ENCODE measurements at places on chromosomes 4 and X.

DNA sequence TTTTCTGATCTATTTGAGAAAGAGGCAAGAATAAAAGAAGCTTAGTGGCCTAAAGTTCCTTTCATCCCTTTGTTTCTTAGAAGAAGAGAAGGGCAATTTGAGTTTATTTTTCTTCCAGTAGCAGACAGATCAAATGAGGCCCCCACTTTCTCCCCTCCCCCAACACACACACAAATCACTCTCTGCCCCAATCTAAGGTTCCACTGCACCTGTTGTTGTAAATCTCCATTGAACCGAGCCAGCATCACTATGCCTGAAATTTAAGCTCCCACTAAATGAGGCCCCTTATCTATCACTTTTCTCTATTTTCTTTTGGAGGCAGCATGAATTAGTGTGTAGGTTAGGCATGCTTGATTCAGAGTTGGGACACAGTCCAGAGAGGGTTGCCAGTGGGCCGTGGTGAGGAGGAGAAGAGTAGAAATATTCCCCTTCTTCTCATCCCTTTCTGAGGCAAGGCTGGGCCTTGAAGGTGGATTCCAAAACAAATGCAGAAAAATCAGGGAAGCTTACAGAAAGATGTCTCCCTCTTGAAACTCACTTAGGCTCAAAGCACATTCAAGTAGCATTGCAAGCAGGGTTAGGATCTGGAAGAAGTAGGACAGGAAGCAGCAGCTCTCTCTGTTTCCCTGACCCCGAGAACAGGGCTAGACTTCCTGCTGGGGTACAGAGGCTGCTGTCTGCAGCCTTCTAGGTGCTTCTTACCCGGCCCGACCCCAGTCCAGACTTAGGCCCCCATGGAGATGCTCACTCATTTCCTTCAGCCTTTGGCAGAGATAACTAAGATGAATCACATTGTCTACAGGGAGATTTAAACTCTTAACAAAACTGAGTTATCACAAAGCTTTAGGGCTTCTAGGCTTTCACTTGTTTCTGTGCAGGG is 70.7 kb downstream of the RASL11B start:
- no peak for DNase-seq

DNA sequence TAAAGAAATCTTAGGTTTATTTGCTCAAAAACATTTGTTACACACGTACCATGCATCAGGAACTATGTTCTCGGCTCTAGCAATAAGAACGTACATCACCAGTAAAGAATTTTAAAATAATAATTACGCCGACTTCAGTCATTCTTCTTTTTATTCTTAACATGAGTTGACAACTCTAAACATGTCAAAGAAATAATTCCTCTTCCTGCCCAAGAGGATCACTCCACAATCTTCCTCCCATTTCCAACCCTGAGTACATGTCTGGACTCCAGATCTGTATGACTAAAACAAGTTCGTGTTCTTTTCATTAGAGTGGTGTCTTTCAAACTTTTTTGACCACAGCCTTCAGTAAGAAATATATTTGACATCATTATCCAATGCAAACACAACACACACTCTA is 201.6 kb upstream of the GRIA3 start:
- DNase-seq: no peak

DNA sequence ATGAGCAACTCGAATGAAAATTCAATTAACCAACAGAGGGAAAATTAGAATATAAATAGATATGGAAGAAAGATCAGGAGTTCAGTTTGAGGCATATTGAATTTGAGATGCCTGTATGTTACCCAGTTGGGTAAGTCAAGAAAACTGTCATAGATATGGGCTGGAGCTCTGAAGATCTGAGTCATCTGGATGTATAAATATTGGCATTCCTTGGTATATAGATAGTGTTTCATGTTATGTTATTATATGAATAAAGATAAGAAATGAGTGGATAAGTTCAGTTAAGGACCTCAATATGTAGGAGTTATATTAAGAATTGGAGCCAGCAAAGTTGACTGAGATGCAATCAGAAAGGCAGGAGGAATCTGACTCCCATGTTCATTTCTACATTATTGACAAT is 543.6 kb upstream of the SMIM31 start:
- DNase-seq: no peak

- no peak for DNase-seq
Observed at GRCh38 chr4:102153391-102153790, 191.9 kb downstream of the SLC39A8 start.

- no peak for DNase-seq
Observed at GRCh38 chr4:69497076-69497475, 1.4 kb upstream of the UGT2B4 start.

DNA sequence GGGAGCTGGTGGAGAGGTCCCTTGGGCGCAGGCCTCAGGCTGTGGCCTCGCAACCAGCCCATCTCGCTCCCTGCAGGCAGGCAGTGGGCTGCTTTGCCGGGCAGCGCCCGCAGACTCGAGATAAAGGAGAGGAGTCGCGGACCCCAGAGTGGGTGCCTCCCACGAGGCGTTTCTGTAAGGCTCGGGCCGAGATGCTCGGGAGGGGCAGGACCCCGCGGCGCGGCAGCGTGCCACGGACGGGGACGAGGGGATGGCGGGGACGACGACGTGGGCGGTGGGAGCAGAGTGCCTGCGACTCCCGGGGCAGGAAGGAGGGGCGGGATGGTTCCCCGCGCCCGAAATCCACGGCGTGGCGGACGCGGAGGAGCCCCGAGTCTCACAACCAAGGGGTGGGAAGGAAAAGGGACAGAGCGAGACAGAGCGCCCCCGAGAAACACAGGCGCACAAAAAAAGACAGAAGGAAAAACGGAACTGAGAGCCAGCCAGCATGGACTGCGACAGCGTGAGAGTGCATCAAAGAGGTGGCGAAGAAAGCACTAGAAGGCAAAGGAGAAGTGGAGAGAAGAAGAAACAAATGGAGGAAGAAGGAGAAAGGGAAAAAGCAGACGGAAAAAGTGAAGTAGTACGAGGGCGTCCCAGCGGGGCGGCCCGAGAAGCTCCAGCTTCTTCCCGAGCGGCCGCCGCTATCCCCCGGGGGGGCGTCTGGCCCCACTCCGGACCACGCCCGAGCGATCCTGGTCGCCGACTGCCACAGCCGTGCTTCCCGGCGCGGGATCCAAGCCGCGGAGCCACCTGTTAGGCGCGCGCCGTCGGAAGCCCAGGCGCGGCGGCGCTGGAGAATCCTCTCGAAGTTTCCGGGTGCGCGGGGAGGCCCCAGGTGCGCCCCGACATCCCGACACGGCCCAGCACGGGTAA is 1.5 kb downstream of the BEND4 start:
- no peak for DNase-seq

DNA sequence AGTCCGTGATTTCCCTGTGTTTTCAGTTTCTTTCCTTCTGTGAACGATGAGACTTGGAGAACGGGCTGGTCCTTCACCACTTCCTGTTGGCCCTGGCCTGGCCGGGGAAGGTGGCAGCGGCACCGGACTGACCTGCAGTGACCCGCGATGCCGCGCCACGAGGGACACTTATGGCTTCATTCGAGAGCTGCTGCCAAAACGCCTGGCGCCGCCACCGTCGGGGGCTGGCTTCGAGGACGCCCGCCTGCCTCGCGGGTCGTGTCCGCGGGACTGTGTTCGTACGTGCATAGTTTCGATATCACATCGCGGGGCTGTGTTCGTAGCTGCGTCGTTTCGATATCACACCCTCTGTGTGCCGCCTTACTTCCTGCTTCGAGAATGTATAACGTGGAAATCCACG is 7.5 kb upstream of the UVSSA start:
- no peak for DNase-seq

GRCh38 chrX:130081421-130082045 is 28.8 kb downstream of the ELF4 start:
- no peak for DNase-seq

GRCh38 chr4:178599521-178599920 is 1157.3 kb upstream of the AGA start:
- DNase-seq: no peak

DNA sequence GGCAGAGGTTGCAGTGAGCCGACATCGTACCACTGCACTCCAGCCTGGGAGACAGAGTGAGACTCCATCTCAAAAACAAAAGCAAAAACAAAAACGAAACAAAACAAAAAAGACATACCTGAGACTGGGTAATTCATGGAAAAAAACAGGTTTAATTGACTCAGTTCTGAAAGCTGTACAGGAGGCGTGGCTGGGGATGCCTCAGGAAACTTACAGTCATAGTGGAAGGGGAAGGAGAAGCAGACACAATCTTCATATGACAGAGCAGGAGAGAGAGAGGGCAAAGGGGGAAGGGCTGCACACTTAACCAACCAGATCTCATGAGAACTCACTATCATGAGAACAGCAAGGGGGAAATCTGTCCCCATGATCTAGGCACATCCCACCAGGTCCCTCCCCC is 229.5 kb downstream of the STK32B start:
- DNase-seq: no peak

GRCh38 chr4:23720556-23720955 is 169.3 kb downstream of the PPARGC1A start:
- DNase-seq: no peak

DNA sequence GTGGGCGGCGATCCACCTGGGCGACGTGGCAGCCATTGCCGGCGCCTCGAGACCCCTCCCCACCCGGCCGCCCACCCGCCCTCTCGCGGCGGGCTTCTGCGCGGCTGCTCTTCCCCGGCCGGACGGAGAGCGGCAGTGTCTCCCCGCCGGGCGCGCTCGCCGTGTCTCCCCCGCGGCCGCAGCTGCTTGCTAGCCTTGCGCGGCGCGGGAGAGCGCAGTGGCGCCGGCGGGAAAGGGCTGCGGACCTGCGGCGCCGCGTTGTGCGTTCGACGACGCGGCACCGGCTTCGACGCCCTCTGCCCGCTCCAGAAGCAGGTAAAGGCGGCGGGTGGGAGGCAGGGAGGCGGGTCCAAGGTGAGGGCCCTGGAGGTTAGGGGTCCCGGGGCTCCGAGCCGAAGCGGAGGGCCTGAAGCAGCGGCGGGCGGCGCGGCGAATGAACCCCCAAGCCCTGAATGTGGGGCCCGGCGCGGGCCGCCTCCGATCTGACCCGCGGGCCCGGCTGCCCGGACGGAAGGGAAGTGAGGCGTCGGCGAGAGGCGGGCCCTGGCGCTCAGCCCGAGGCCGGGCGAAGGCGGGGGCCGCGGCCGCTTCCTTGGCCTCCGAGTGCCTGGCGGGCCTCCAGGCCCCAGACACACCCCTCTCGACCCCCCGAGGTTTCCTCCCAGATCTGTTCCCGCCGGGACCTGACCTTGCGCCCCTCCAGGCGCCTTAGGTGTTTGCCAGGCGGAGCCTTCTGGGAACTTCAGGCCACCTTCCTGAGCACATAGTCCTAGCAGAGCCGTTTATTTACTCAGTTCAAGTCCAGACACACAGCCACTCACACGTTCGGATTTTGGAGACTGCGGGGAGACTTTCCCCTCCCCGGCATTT is at the start of gene N4BP2:
Gene N4BP2 (plus strand): TSS at position 135 of the 870 bp plus-strand sequence. CDS start 40,491 bp downstream, outside the sequence.
- peak; percentile 77 for DNase-seq

DNA sequence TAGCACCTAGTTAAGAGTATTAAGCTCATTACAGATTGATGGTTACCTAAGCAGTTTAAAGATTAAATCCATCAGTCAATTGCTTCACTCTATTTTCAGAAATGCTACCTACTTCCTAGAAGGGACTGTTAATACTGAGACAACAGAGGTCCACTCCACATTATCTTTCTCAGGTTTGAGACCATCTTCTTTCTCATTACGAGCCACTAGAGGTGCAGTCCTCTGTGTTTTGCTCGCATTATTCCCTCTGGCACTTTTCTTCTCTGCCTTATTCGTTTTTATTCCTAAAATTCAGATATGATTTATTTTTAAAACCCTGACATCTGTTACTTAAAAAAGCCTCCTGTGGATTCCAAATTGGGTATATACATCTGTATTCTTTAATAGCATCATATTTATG is 459.1 kb downstream of the FSTL5 start:
- no peak for DNase-seq

GRCh38 chr4:125070861-125071260 is 243.9 kb upstream of the FAT4 start:
- peak; percentile 6 for DNase-seq

DNA sequence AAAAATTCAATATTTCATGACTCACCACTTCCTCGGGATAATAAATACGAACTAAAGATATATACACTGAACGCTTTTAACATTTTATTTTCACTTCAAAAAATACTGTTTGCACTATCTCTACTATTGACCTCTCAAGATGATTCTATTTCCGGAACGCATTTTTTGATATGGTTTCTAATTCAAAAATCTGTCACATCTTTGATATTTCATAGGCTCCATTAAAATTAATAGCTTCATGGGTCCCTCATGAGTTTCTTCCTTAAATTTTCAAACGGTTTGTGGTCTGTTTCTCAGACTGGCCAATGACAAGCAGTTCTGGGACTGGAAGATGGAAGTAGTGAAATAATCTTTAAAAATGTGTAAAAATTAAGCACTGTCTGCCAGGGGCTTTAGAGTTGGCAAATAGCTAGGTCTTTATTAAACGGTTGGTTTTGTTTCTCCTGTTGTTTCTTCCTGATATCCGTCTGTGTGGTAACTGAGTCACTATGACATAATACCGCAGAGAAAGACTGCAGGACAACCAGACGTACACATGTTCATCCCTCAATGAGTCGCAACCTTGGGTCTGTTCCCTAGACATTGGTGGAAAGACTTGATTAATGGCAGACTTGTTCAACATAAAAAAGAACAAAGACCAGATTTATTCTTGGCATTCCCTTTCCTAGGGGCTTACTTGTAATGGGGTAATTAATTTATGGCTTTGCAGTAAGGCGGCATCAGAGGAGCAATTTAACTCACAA is 133.8 kb downstream of the PALLD start:
- no peak for DNase-seq

- DNase-seq: no peak
Observed at GRCh38 chrX:100623001-100623400, 13.6 kb downstream of the TSPAN6 start.

DNA sequence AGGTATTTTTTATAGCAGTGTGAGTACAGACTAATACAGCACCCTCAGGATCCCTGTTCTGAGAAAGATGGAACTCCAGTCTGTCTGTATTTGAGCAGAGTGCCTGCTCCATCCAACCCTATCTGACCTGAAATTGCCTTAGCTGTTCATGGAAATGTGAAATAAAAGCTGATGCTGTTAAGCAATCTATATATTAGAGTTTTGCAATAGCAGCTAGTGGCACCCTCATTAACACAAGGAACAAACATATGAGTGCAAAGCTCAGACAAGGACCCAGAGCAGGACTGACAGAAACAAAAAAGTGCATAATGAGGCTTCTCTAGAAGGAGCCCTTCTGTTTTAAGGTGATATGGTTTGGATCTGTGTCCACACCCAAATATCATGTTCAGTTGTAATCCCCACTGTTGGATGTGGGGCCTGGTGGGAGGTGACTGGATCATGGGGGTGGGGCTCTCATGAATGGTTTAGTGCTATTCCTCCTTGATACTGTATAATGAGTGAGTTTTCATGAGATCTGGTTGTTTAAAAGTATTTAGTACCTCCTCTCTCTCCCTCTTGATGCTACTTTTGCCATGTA is 272.9 kb upstream of the KLF3 start:
- DNase-seq: no peak

DNA sequence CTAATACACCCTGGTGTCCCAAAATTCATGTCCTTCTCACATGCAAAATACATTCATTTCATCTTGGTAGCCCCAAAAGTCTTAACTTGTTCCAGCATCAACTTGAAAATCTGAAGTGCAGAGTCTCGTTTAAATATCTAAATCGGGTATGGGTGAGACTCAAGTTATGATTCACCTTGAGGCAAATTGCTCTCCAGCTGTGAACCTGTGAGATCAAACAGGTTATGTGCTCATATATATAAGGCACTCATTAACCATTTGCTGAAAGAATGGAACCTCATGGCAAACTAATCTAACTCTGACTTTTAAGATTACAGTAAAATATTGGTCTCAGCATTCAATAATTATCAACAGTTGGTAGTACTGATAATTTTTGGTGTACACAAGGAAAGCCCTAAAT is 55.5 kb downstream of the PDLIM5 start:
- DNase-seq: no peak
